ENCODE measurements at places on chromosomes 5 and 9. TPM values are rescaled to one million over a fixed set of nuclear protein-coding genes. Genes with fewer than 3 reads are reported as not detected.

- H3K27ac ChIP-seq, result no peak overlapping the region
- no peaks in the 10 kb centered on the region for H3K27me3 ChIP-seq
- no peak for DNase-seq
- no peaks in the 10 kb centered on the region for H3K36me3 ChIP-seq
- no peak overlapping the region for H3K4me3 ChIP-seq
- no peaks in the 10 kb centered on the region for H3K4me1 ChIP-seq
These were observed 93.3 kb downstream of the CACNA1B start for GRCh38 chr9:137970686-137971476.

- no peaks in the 10 kb centered on the region for H3K4me1 ChIP-seq
- H3K27ac ChIP-seq, result no peak overlapping the region
- no peak overlapping the region for H3K4me3 ChIP-seq
- H3K36me3 ChIP-seq, result no peaks in the 10 kb centered on the region
These were observed 312.5 kb upstream of the PTGER4 start for GRCh38 chr5:40367255-40367654.

DNA sequence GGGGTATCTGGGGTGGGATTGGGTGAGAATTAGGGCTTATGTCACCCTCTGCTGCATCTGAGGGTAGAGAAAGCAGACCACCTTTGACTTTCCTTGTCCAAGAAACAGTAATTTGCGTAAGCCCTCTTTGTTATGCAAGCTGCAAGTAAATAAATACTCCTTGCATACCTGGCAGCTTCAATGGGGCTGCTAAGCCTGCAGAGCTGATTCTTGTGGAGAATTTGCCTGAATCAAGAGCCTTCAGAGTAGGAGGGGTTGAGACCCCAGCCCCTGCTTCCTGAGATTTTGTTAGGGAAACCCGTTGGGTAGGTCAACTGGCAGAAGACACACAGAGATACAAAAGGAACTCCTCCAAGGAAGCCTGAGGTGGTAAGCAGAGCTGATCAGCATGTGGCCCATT lies 515.1 kb downstream of the DMAC1 start:
- H3K27me3 ChIP-seq, result no peaks in the 10 kb centered on the region
- H3K27ac ChIP-seq, result no peak overlapping the region
- no peak overlapping the region for H3K4me3 ChIP-seq
- H3K4me1 ChIP-seq, result no peaks in the 10 kb centered on the region
- no peaks in the 10 kb centered on the region for H3K36me3 ChIP-seq

The SETX gene
- 56.7 TPM for total RNA-seq

The ZNG1E gene
- total RNA-seq, result 133 TPM

The TLX3 gene
- total RNA-seq, result not detected

The GABRB2 gene
- not detected for total RNA-seq

Data from Karpas-422 (cell line).